ENCODE measurements at places on chromosomes 4 and X.

- DNase-seq = peak; percentile 58
These were observed 35.1 kb downstream of the RBM47 start for GRCh38 chr4:40594261-40595178.

DNA sequence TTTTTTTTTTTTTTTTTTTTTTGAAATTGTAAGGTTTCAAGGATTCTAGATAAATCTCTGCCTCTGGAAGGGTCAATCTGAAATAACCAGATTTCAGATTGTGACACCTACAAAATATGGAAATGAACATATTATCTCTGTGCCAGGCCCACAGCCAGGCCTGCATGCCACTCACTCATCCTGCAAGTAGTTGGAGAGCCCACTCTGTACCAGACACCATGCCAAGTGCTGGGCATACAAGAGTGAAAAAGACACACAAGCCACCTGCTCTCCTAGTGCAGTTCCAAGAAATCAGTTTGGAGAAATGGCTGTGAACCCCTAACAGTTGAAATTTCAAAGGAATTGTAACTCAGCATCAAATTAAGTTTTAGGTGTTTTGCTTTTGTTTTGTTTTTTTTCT lies 145.9 kb upstream of the NOCT start:
- DNase-seq = no peak

DNA sequence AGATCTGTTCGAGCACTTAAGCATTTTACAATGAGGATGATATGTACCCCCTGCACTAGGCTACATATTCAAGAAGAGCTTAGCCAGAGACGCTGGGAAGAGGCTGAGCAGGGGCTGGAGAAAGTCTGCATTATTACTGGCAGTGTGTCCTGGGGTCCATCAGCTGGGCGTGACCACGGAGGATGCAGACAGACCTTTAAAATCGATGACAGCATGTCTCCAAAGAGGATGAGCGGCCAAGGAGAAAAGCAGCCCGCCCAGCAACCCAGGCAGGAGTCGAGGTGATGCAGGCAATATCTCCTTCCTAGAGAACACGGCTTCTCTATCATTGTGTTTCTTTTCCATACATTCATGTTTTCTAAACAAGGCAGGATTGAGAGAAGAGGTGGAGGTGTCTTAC lies 300.7 kb downstream of the USP46 start:
- DNase-seq = no peak

- DNase-seq = no peak
These were observed 31.3 kb upstream of the CLDN24 start for GRCh38 chr4:183353557-183353956.

DNA sequence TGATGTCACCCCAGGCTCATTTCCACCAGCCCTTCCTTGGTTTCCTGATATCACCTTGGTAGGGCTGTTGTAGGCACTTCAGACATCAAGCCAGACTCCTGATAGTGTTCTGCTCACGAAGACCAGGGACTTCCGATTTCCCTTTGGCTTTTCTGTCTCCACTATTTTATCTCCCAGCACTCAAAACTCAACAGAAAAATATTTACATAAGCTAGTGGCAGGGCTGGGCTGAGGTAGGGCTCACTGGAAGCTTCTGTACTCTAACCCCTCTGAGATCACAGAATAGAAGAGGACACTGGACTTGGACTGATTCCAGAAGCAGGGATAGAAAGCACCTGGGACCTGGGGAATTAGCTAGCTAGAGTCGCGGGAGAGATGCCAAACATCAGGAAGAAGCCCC lies 34.4 kb upstream of the EFNB1 start:
- no peak for DNase-seq

GRCh38 chrX:73076838-73077237 lies 2.5 kb downstream of the PABPC1L2A start:
- no peak for DNase-seq

DNA sequence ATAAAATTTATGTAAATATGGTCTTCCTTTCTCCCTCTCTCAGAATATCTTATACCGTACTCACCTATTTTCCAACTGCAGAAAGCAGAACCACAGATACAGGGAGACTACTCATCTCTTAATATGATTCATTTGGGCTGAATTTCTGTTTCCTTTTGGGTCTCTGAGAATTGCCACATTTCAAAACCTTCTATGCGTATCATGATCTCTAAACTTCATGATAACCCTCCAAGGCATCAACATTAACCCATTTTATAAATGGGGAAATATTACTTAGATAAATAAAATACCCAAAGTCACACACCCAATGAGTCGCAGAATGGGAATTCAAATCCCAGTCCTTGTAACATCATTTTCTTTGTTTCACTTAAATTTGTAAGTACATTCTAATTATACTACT lies 16.6 kb upstream of the PRDM8 start:
- DNase-seq = no peak

- no peak for DNase-seq
These were observed 90.9 kb downstream of the EGF start for GRCh38 chr4:110003401-110004187.

- peak; percentile 30 for DNase-seq
These were observed 54.8 kb downstream of the CASP6 start for GRCh38 chr4:109648266-109648996.

GRCh38 chr4:107647591-107647990 lies 72.4 kb downstream of the PAPSS1 start:
- DNase-seq = no peak

DNA sequence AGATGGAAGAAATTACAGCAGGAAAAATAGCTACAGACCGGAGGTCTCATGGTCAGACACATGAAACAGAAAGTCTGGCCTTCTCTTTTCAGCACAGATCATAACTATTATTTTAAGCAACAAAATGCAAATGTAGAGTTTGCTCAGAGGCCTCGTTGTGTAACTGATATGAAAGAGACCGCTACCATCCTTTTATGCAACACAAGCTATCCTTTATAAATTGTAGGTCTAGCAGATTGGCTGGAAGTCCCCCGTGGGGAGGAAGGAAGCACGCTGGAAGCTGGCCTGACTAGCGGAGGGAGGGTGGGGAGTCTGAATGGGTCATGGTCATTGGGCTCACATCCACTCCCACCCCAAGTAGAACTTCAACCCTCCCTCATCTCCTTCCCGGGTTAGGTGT lies 27.7 kb downstream of the DMP1 start:
- DNase-seq = no peak

DNA sequence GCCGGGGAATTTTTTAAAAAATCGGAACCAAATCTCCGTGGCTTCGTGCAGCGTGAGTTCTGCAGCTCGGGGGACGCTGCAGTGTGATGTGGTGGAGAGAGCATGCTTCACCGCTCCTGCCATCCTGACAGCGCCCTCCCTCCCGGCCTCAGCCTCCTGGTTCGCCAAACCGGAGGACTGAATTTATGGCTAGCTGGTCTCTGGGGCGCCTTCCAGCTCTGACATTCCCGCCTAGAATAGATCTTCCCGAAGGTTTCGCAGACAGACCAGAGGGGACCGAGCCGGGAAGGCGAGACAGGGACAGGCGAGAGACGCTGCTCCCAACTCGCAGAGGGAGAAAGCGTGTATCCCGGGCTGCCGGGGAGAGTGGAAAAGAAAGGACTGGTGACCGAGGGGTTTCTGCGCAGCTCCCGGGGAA lies 25.9 kb downstream of the HOPX start:
- peak; percentile 50 for DNase-seq

- DNase-seq = peak; percentile 33
These were observed 444.6 kb downstream of the IL15 start for GRCh38 chr4:142081025-142081424.

- no peak for DNase-seq
These were observed 22.2 kb downstream of the ARHGAP10 start for GRCh38 chr4:147754037-147754445.

DNA sequence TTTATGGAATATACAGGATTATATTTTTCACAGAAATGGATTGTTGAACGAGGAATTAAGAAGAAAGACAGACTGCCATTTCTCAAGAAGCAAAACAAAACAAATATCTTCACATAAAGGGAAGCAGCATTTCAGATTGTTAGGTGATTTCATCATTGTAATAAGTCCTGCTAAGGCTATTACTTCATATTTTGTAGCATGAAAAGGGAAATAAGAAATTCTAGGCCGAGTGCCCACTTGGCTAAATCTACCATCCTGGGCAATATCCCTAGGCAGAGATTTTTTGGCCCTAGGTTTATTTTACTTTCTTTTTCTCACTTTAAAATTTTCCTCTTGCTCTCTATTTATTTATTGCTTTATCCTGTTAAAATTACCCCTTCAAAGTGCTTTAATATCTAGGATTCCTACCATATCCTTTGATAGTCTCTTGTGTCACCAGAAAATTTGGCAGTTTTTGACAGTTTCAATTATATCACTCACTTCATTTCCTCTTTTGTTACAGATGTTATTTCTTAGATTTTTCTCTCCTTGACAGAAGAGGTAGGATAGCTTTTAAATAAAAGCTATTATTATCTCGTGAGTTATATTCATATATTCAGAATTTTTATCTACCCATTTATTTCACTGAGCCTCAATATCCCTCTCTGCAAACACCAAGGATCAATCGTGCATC lies 142.3 kb downstream of the PDGFC start:
- DNase-seq = peak; percentile 67

DNA sequence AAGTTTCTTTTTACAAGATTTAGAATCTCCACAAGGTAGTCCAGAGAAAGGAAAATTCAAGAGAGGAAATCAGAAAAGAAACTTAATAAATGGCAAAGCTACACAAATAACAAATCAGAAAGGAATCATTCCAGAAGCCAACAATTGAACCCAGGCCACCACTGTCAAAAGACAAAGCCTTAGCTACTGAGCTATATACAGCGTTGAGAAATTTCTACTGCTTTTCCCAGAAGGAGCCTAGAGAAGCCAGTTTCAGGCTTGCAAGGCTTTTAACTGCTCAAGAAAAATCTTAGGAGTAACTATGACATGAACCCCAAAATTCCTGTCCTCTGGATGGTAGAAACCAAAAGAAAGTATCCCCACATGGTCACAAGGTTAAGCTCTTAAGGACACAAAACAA lies 129.0 kb downstream of the DMD start:
- no peak for DNase-seq

DNA sequence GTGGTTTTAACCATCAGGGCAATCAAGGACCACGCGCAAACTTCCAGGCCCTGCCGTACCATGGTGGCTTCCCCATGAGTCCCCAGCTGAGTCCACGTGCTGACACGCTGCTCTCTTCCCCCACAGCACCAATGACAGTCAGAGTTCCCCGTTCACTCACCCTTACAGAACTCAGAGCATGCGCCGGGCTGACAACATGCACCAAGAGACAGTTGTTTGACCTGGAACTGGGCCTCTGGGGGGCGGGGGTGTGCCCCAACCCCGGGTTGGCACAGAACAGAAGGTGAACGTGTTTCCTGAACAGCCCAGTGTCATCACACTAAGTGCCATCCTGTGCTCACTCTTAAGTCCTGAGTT lies 29.4 kb downstream of the IRF2 start:
- DNase-seq = no peak

DNA sequence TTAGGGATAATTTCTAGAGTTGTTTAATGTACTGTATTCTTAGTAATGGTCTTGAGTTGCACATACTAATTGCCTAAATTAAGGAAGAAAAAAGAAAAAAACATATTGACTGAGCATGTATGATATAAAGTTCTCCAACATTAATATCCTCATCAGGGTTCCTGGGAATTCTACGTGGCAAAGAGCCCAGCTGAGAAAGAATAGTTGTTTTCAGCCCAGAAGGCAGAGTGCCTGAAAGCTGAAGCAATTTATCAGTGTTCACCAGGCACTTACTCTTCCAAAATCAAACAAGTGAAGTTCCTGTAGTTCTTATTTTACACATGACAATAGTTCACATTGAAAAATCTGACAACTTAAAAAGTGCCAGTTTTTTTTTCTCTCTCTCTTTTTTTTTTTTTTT lies 27.7 kb downstream of the YIPF7 start:
- DNase-seq = no peak

- DNase-seq = peak; percentile 9
These were observed 23.1 kb downstream of the TMEM184C start for GRCh38 chr4:147640331-147640730.

- peak; percentile 53 for DNase-seq
These were observed 94.6 kb upstream of the WDR44 start for GRCh38 chrX:118251271-118251670.

GRCh38 chrX:154443479-154443910 lies 446 bp upstream of the FAM50A start:
- DNase-seq = no peak

GRCh38 chr4:56699537-56700105 lies 18.5 kb upstream of the HOPX start:
- DNase-seq = no peak

All from umbilical cord (tissue), 2 donors.